ENCODE measurements at places on chromosomes 1 and 21. TPM values are rescaled to one million over a fixed set of nuclear protein-coding genes. Genes with fewer than 3 reads are reported as not detected.

Gene DIO1
- total RNA-seq = not detected

Gene CAMK1G
- total RNA-seq = not detected

Gene S100A12
- total RNA-seq = not detected

Gene APOBEC4
- not detected for total RNA-seq

Gene TMCC2
- total RNA-seq = 0.88 TPM

Gene C4BPA
- 1.9 TPM for total RNA-seq

DNA sequence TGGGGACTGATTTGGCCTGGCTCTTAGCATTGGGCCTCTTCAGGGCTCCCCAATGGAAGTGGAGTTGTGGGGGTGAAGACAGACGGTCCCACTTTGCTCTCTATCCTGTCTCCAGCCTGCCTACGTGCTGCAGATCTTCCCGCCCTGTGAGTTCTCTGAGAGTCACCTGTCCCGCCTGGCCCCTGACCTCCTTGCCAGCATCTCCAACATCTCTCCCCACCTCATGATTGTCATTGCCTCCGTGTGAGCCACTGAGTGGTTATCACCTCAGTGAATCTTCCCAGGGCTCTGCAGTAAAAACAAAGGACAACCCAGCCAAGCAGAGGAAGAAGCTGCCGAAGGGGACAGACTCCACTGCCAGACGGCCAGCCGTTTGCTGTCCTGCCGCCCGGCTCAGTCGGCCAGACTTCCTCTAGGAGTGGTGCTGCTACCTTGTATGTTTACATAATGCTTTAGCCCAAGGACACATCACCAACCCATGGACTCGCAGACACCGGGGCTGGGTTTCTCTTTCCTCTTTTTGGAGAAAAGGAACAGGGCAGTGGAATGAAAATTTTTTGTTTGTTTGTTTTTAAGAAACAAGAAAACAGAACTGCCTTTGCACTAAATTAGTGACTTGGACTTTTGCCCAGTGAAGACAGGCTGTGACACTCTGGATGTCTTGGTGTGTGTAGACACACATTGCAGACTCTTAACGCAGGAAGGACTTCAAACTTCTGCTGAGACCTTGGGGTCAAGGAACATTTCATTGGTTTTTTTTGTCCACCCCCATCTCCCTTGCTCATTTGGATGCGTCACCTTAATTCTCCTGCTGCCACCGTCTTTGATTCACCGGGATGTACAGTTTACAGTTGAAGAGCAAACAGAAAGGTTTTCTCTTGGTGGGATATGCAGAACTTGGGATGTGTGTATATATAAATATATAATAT is 36.5 kb downstream of the ZBTB17 start:
- no peak for DNase-seq

GRCh38 chr1:205772607-205773032 is 2.7 kb downstream of the RAB29 start:
- DNase-seq = no peak

GRCh38 chr1:17866740-17867029 is 111.6 kb downstream of the ACTL8 start:
- no peak for DNase-seq

DNA sequence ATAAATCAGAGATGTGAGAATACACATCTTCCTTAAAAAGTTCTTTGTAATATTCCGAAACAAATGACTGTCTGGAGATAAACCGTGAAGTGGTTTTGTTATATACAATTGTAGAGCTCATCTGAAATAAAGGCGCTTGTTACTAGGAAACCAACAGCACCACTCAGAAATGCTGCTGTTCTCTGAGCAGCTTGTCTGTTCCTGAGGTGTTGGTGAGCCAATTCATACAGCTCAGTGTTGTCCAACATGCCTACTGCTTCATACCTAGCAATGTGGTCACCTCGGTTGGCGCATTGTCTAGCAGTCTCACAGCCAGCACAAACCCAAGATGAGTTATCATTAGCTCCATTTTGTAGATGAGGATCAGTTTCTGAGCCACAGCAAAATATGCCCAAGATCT is 44.4 kb downstream of the GFI1 start:
- no peak for DNase-seq

DNA sequence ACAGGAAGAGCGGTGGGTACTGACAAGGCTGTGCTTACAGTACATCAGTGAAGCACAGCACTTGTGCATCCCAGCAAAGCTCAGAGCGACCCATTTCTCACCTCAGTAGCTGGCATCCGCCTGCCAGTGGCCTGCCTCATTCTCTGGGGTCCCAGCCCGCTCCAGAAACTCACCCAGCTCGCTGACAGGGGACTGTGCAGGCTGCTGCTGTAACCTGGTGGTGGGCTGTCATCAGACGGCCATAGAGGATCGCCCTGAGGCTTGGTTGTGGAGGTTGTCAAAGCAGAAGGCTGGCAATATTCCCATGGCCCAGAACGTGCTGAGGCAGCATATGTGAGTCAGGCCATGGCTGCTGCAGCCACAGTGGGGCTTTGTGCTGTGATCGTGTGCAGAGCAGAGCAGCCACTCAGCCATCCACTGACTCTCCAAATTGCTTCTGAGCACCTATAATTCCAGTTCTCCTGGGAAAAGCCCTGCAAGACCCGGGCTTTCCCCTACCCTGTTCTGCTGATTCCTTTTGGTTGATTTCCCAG is 13.6 kb upstream of the GPR137B start:
- no peak for DNase-seq

DNA sequence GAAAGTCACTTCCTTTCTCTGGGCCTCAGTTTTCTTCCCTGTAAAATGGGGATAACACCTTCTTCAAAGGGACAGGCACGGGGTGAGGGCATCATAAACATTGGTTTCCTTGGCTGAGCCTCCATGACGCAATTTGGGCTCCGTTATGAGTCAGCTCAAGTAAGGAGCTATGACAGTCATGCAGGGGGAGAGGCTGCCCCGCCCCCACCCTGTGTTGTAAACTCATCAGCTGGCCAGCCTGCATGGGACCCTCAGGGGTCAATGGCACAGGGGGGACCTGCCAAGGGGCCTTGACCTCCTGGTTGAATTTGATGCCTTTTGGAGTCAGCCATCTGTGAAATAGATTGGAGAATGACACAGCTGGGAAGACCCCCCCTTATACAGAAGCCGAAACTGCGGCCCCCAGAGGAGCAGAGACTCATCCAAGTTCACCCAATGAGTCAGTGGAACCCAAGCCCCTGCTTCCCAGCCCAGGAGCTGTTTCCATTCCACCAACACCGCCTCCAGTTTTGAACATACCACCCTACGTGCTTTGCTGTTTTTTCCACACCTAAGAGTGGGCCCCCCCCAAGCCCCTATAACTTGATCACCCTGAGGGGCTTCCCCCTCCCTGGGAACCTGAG is 36.8 kb upstream of the RUNX3 start:
- DNase-seq = no peak

Measured in colonic mucosa (tissue), 4 donors.